Fibroblast of skin of back (primary cell): ENCODE measurements at places on chromosomes 4 and X.

- DNase-seq, result no peak
Observed at GRCh38 chr4:1060121-1060520, 48.7 kb downstream of the FGFRL1 start.

DNA sequence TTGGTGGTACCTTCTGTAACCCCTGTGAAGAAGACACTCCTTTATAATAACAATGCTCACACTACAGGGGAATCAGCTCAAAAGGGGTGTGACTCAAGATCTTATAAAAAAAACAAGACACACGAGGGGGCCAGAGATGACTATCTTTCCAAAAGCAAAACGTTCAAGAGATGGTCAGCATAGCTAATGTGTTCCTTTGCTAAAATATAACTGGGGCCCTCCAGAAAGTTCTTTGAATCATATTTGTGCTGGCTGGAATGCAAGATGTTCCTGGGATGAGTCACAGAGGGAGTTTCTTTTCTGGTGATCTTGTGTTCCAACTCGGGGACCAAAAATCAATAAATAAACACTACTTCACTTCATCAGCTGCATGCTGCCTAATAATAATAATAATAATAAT lies 46.5 kb downstream of the RAI2 start:
- DNase-seq, result peak; percentile 68

DNA sequence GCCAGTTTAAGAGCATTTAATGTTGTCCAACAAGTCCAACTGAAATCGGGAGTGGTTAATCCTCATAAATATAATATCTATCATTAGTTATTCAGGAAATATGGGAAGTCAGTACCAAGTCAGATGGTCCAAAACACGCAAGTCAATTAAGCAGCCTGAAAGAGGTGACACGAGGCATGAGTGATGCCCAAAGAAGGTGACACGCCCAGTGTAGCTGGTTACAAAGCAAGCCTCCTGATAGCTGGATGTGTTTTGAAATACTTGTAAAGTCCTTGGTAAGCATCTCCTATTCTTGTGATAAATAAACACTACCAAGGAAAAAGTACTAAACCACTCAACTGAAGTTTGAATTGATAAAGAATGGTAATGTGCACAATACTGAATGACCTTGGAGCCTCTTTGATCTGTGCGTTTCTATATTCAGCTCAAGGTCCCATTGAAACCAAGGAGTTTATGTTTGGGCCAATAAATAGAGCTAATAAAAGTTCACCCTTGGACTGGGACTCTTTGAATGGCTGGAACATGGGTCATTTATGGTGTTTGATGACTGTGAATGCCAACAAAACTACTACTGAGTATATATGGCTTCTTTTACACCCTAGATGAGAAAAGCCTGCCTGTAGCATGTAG lies 93.2 kb upstream of the KLF3 start:
- DNase-seq, result no peak

- peak; percentile 77 for DNase-seq
Observed at GRCh38 chrX:101682723-101683122, 23.1 kb upstream of the ARMCX2 start.

DNA sequence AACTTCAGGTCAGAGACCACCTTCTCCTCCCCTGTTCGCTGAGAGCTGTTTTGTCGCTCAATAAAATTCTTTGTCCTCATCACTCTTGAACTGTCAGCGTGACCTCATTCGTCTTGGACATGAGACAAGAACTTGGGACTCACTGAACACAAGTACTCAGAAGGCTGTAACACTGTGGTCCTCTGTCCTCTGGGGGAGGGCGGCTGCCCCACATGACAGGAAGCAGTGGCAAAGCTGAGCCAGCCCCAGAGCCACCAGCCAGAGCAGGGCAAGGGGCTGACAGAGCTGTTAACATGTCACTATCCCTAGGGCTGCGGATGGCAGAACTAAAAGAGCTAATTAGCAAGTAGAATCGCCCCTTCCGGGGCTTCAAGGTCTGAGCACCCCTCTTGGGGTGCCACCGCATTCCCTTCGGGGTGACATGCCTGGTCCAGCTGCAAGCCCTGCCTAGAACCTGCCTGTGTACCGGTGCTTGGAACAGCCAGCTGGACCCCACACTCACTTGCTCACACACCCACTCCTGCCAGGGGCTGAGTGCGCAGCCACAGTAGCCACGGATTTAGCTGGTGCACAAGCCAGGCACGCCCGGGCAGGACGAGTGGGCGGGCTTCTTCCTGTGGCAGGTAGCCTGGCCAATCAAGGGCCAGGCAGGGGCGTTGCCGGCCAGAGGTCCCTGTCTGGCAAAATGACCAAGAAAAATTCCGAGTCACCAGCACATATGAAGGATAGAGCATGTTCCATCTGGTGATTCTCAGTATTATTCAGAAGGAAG lies 648.6 kb upstream of the AGA start:
- DNase-seq, result no peak

DNA sequence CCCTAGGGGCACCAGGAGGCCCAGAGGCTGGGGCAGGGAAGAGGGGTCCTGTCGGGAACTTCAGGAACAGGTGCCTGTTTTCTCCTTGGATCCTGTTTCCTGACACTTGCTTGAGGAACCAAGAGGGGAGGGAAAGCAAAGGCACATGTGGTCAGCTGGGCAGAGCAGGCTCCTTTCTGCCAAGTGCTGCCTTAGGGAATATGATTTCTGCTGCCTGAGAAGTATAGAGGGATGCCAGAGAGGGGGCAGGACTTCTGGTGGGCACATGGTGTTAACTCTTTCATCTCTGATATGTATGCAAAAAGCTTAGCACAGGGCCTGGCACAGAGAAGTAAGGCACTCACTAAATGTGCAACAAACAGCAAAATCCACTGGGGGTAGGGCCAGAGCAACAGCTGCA lies 51.2 kb upstream of the PJA1 start:
- no peak for DNase-seq

DNA sequence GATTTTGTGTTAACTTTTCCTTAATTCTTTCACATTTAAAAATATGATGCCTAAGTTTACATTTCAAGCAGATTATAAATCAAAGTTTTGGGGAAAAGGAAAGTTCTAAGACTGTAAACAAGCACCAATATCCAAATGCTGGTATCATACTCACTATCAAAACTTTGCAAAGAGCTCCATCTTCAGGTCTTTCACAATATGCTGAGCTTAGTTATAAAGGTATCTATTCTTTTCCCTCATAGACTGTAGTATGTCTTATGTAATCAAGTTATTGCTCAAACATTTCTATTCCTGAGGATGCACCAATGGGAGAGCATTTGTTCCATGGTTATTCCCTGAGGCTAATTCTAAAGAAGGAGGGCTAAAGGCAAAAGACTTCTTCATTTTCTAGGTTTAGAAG lies 207.9 kb upstream of the FAM241A start:
- peak; percentile 13 for DNase-seq

- no peak for DNase-seq
Observed at GRCh38 chrX:40719731-40720130, 15.6 kb downstream of the MED14 start.

DNA sequence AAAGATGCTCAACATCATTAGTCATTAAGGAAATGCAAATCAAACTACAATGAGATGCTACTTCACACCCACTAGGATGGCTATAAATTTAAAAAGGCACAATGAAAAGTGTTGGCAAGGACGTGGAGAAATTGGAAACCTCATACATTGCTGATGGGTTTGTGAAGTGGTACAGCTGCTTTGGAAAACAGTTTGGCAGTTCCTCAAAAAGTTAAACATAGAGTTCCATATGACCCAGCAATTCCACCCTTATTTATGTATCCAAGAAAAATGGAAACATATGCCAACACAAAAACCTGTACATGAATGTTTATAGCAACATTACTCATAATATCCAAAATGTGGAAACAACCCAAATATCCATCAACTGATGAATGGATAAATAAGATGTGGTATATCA lies 101.3 kb upstream of the MAGEB10 start:
- no peak for DNase-seq

DNA sequence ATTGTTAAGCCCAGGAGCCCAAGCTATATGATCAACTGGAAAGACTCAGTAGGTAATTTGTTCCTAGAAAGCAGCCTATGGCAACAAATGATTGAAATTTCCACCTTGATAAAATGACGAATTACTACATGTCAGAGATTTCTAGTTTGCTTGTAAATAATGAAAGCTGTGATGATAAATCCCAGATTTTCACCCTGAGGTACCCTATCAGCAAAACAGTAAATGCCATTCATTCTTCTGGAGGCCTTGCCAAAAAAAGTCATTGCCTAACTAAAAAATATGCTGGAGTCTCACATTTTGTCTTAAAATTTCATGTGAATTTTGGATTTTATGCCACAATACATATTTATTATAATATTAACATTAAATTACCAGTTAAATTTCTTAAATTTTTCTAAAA lies 71.3 kb downstream of the PPEF2 start:
- DNase-seq, result no peak

DNA sequence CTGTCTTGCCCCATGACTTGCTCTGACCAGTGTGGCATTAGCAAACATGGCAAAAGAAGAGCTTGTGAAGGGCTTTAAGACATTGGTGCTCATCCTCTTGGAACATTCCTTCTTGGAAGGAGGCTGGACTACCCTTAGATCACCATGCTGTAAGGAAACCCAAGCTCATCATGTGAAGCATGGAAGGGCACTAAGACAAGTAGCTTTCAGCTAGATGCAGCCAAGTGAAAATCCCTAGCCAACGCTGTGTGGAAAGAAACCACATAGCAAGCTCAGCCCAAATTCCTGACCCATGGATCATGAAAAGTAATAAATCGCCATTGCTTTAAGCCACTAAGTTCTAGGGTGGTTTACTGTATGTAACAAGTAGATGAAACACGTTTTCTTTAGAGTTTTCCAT lies 12.4 kb upstream of the PACRGL start:
- peak; percentile 31 for DNase-seq

GRCh38 chr4:76279462-76279861 lies 27.1 kb upstream of the STBD1 start:
- DNase-seq, result no peak

DNA sequence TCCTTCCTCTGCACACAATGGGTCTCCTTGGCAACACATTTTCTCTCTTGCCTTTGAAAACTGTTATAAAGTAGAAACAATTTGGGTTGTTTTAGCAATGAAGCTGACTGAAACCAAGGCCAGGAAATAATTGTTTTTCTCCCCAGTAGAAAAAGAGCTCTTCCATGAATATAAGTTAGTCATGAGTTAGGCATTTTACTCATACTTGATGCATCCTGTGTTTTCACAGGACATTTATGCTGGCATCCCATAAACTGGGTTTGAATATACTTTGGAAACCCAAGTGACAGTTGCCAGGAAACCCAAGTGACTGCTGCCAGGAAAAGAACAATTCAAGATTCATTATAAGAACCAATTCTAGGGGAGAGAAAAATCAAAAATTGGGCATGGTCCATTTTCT lies 128.6 kb upstream of the NPY2R start:
- DNase-seq, result peak; percentile 44

DNA sequence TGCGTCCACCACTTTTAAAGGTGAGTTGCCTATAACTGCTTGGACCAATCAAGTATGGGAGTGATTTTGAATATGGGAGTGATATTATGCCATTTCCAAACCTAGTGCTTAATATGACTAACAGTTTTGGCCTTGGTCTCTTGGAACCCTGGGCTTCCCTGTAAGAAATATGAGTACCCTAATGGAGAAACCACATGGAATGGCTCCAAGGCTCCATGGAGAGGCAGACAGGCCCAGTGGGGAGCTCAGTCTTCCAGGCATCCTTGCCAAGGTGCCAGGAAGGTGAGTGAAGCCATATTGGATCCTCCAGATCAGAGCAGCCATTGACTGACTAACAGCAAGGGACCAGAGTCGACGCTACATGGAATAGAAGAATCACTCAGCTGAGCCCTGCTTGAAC lies 53.2 kb downstream of the MAML3 start:
- no peak for DNase-seq

GRCh38 chr4:5012958-5013357 lies 6.3 kb downstream of the CYTL1 start:
- no peak for DNase-seq

- peak; percentile 44 for DNase-seq
Observed at GRCh38 chr4:133320576-133321170, 171.6 kb downstream of the PCDH10 start.

- peak; percentile 79 for DNase-seq
Observed at GRCh38 chrX:51743179-51743957, at the start of gene GSPT2. TSS of gene GSPT2 (plus strand) at chrX:51743442. CDS start at chrX:51743627, 185 bp downstream.

DNA sequence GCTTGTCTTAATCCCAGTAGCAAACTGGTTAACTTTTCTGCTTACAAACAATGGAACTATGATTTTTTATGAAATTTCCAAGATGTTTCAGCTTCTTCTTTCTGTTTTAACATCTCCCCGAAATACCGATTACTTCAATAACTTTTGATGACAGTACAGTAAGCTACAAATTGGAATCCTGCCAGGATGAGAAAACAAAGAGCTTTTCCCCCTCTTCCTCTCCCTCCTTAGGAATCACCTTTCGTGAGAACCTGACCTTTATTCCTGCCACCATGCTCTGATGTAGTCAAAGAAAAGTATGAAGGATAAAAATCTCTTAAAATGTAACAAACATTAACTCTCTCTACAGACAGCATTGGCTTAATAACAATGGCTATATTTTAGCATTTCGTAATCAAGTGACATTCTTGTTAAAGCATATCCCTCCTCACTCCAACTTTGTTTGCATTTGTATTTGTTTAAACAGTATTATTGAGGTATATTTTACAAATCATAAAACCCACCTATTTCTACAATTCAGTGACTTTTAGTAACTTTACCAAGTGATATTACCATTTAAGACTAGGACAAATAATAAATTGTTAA lies 148.7 kb upstream of the NAP1L5 start:
- DNase-seq, result no peak

DNA sequence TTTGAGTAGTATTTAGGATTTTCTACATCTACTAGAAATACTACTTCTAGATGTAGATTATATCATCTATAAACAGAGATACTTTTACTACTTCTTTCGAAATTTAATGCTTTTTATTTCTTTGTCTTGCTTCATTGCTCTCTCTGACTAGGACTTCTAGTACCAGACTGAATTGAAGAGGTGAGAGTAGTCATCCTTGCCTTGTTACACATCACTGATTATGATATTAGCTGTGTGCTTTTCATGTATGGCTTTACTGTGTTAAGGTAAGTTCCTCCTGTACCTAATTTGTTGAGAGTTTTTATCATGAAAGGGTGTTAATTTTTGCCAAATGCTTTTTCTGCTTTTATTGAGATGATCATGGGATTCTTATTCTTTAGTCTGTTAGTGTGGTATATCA lies 19.6 kb upstream of the IL2 start:
- no peak for DNase-seq
